Aorta (tissue), 5 donors: ENCODE measurements at places on chromosomes 7 and 10. TPM values are rescaled to one million over a fixed set of nuclear protein-coding genes. Genes with fewer than 3 reads are reported as not detected.

Gene KNDC1
- 0.13 TPM for total RNA-seq

GRCh38 chr10:12162927-12163326 lies 32.8 kb downstream of the NUDT5 start:
- no peaks in the 10 kb centered on the region for H3K27me3 ChIP-seq
- DNase-seq: no peak
- no peaks in the 10 kb centered on the region for H3K4me1 ChIP-seq
- peaks cover 10% of the 10 kb centered on the region for H3K36me3 ChIP-seq
- no peak overlapping the region for H3K4me3 ChIP-seq
- no peak overlapping the region for H3K27ac ChIP-seq

DNA sequence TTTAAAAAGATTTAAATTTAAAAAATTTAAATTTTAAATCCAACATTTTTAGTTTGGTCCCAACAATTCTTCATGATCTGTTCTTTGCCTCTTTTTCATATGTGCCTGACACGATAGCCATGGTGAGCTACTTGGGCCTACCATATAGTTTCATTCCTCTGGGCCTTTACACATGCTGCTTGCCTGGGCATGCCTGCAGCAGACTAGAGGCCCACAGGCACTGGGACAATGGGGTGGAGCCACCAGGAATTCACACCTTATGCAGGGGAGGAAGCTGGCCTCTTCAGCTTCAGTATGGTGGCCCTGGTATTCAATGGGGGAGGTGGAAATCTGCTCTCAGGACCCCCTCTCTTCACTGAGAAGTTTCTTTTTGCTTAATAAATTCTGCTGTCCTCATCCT lies 37.8 kb upstream of the ZNF365 start:
- no peak for DNase-seq
- no peak overlapping the region for H3K4me3 ChIP-seq
- H3K36me3 ChIP-seq: no peaks in the 10 kb centered on the region
- no peaks in the 10 kb centered on the region for H3K4me1 ChIP-seq
- no peaks in the 10 kb centered on the region for H3K27me3 ChIP-seq

Gene RBM20
- total RNA-seq: 11.2 TPM

Gene MSS51
- total RNA-seq: 6.3 TPM

GRCh38 chr7:65503434-65504152 lies 129.9 kb downstream of the ZNF92 start:
- H3K4me3 ChIP-seq: no peak overlapping the region
- no peak for DNase-seq
- no peak overlapping the region for H3K27ac ChIP-seq
- no peaks in the 10 kb centered on the region for H3K36me3 ChIP-seq
- H3K27me3 ChIP-seq: no peaks in the 10 kb centered on the region

- H3K27ac ChIP-seq: no peak overlapping the region
- H3K27me3 ChIP-seq: no peaks in the 10 kb centered on the region
- H3K4me3 ChIP-seq: no peak overlapping the region
- H3K4me1 ChIP-seq: no peaks in the 10 kb centered on the region
Observed at GRCh38 chr7:29276199-29276598, 81.6 kb downstream of the CHN2 start.

DNA sequence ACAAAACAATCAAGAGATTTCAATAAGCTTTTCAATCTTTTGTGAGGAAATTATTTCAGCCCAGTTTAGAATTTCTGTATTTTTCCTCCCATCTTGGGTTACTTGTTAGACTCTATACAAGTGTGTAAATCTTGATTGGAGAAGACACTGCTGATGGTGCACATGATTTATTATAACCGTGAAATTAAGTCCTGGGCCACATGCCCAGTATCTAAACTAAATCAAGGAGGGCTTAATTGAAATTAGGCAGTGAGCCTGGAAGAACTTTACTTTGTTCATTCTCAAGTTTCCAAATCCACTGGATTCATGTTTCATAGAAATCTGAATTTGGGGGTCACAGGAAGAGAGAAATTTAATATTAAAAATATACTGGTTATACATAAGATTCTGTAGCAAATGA lies 44.5 kb downstream of the CSTF2T start:
- peak overlapping the region; percentile 57 for H3K27ac ChIP-seq
- no peaks in the 10 kb centered on the region for H3K27me3 ChIP-seq
- DNase-seq: no peak
- H3K36me3 ChIP-seq: no peaks in the 10 kb centered on the region
- no peak overlapping the region for H3K4me3 ChIP-seq
- peaks cover 16% of the 10 kb centered on the region for H3K4me1 ChIP-seq

Gene KCP
- 2.1 TPM for total RNA-seq

GRCh38 chr10:111879969-111880368 lies 303.6 kb downstream of the GPAM start:
- no peaks in the 10 kb centered on the region for H3K27me3 ChIP-seq
- no peaks in the 10 kb centered on the region for H3K4me1 ChIP-seq
- no peak overlapping the region for H3K27ac ChIP-seq
- H3K4me3 ChIP-seq: no peak overlapping the region
- no peak for DNase-seq
- H3K36me3 ChIP-seq: no peaks in the 10 kb centered on the region

DNA sequence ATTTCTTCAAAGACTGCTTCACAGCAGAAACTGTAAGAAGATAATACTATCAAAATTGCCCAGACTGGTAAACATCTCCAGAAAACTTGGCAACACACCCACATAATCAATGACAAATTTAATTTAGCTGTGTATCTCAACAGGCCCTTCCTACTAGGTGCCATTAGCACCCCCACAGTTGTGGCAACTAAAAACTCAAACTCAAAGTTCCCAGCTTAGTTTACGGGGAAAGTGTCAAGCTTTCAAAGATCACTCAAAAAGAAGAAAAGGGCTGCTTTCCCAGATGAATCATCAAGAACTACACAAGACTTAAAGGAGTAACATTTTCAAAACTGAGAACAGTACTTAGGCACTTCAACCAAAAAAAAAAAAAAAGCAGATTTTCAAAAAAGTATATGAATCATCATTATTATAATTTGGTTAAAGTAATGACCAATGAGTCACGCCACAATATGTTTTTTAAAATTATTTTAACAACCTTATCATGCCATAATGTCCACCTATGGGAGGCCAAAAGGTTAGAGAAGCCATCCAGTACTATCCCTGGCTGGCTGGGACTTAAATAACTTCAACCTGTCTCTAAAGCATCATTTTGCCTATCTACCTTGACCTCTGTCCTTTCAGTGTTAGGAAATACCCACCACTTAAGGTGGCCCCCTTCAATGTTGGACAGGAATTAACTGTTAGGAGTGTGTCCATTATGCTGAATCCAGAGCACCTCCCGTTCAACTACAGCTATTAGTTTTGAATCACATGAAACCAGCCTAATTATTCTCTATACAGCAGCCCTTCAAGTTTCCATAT lies 90.8 kb downstream of the ZFAND4 start:
- no peak overlapping the region for H3K27ac ChIP-seq
- H3K4me3 ChIP-seq: no peak overlapping the region
- H3K4me1 ChIP-seq: no peaks in the 10 kb centered on the region
- no peaks in the 10 kb centered on the region for H3K36me3 ChIP-seq

GRCh38 chr10:29370097-29371092 lies 81.5 kb downstream of the LYZL1 start:
- no peak overlapping the region for H3K27ac ChIP-seq
- no peaks in the 10 kb centered on the region for H3K4me1 ChIP-seq
- no peak for DNase-seq
- no peaks in the 10 kb centered on the region for H3K27me3 ChIP-seq
- H3K4me3 ChIP-seq: no peak overlapping the region
- H3K36me3 ChIP-seq: no peaks in the 10 kb centered on the region

GRCh38 chr7:9778367-9778766 lies 1195.3 kb upstream of the PHF14 start:
- H3K4me1 ChIP-seq: no peaks in the 10 kb centered on the region
- no peaks in the 10 kb centered on the region for H3K36me3 ChIP-seq
- no peak for DNase-seq
- H3K4me3 ChIP-seq: no peak overlapping the region

DNA sequence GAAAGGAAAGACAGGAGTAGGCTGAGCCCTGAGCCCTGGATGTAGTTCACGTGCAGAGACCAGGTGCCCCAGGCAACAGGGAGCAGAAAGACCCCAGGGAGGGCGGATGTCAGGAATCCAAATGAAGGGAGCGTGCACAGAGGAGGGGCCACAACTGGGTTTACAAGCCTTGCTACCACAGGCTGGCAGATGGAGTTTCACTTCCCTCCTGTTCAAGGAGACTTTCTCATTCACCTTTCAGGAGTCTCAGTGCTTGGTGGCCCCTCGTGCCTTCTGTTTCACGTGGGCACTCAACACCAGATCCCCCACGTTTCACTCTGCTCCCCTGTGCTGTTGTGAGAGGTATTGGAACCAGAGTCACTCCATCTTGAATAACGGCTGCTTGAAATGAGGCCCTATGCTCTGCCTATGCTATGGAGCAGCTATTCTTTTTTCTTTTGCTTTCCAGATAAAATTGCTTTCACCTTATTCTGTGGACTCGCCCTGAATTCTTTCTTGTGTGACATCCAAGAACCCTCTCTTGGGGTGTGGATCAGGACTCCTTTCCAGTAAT lies 601.4 kb upstream of the IGFBP3 start:
- no peak overlapping the region for H3K4me3 ChIP-seq
- no peak for DNase-seq
- H3K36me3 ChIP-seq: no peaks in the 10 kb centered on the region
- no peaks in the 10 kb centered on the region for H3K4me1 ChIP-seq
- H3K27me3 ChIP-seq: no peaks in the 10 kb centered on the region
- H3K27ac ChIP-seq: no peak overlapping the region

DNA sequence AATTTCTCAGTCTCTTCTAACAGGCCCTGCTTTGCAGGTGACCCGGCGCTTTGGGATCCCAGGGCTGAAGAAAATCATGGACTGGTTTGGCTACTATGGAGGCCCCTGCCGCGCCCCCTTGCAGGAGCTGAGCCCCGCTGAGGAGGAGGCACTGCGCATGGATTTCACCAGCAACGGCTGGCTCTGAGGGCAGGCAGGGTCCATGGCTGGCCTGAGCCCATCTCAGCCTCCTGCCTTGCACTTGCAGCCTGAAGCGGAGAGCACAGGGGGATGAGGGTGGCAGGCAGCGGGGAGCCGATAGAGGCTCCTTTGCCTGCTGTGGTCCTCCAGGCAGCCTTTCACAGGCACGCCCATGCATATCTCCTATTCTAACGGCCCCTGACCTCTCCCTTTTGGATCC lies 21.8 kb downstream of the MORN4 start:
- H3K36me3 ChIP-seq: no peaks in the 10 kb centered on the region
- no peak overlapping the region for H3K4me3 ChIP-seq
- no peaks in the 10 kb centered on the region for H3K27me3 ChIP-seq
- H3K4me1 ChIP-seq: no peaks in the 10 kb centered on the region

GRCh38 chr7:77771901-77772300 lies 26.3 kb downstream of the TMEM60 start:
- no peaks in the 10 kb centered on the region for H3K27me3 ChIP-seq
- DNase-seq: no peak
- peaks cover 2% of the 10 kb centered on the region for H3K36me3 ChIP-seq
- no peak overlapping the region for H3K27ac ChIP-seq
- no peaks in the 10 kb centered on the region for H3K4me1 ChIP-seq

Gene CYCS
- 63.8 TPM for total RNA-seq

- H3K4me1 ChIP-seq: no peaks in the 10 kb centered on the region
- DNase-seq: no peak
- no peaks in the 10 kb centered on the region for H3K36me3 ChIP-seq
Observed at GRCh38 chr7:32481921-32482320, 8.3 kb downstream of the LSM5 start.

Gene AGR2
- total RNA-seq: not detected

DNA sequence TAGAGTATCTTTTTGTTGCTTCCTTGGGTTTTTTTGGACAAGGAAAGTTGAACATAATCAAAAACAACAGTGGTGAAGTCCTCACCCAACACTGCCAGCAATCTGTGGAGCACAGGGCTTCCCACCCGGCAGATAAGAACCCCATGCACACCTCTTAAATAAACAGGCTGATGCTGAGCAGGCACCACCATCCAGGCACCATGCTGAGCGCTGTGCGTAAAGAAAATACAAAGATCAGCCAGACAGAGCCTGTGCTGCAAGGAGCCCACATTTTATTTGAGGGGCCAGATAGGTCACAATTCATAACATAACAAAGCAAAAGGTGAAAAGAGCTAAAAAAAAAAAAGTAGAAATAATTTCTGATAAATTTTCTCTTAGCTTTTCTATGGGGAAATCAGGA lies 231.2 kb downstream of the PTPRN2 start:
- H3K36me3 ChIP-seq: no peaks in the 10 kb centered on the region
- H3K27me3 ChIP-seq: no peaks in the 10 kb centered on the region
- no peak overlapping the region for H3K27ac ChIP-seq
- no peaks in the 10 kb centered on the region for H3K4me1 ChIP-seq

DNA sequence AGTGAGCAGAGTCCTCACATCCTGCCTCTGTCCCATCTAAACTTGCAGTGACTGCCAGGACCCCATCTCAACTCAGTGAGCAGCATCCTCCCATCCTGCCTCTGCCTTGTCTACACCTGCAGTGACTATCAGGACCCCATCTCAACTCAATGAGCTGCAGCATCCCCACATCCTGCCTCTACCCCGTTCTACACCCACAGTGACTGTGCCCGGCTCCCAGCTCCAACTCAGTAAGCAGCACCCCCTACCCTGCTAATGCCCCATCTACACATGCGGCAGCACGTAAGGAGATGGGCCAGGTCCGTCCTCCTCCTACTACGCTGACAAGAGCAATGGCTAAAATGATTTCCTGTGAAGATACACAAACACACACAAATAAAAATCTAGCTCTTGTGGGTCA lies 65.5 kb downstream of the TNS3 start:
- H3K4me1 ChIP-seq: peaks cover 2% of the 10 kb centered on the region
- no peak overlapping the region for H3K27ac ChIP-seq
- no peak overlapping the region for H3K4me3 ChIP-seq
- no peaks in the 10 kb centered on the region for H3K27me3 ChIP-seq

DNA sequence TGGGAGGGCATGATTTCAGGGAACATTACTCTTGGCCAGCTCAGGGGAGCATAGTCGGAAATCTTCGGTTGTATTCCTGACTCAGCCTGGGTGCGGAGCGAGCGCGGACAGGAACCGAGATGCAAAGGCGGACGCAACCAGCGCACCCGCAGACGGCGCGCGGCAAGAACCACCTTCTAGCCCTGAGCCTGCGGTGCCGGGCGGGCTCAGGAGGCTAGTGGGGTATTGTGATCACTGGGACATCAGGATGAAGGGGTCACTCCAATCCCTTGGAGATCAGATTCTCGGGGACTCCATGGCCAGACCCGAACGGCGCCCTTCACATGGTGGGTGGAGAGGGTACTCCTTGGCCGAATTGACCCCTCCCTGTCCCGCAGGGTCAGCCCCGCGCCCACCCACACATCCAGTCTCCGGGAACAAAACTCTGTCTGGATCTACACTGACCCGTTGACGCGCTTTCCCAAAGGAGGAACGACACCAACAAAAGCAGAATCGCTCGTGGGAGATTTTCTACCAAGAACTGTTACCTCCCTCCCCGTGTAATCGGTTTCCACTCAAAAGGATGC lies 730.5 kb downstream of the ZWINT start:
- H3K27me3 ChIP-seq: no peaks in the 10 kb centered on the region
- H3K4me3 ChIP-seq: no peak overlapping the region

Gene VCL
- 312 TPM for total RNA-seq

DNA sequence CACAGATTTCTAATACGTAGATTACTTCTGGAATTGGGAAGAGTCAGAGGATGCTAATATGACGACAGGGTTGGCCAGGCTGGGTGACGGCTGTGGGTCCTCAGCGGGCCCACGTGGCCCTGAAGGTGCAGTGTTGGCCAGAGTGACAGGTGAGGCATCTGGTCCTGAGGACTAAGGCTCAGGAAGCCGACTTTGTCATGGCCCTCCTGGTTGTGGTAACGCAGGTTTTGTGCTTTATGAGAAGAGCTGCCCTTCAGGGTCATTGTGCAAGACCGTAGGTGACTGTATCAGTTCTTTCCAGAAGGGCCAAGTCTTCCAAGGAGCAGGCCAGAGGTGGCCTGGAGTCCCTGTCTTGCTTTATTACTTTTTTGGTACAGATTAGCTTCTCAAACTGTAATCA lies 2.5 kb downstream of the EIF3B start:
- DNase-seq: no peak
- no peak overlapping the region for H3K4me3 ChIP-seq
- no peak overlapping the region for H3K27ac ChIP-seq

Gene DEPP1
- total RNA-seq: 84.2 TPM
